ENCODE measurements at places on chromosomes 11 and 22.

DNA sequence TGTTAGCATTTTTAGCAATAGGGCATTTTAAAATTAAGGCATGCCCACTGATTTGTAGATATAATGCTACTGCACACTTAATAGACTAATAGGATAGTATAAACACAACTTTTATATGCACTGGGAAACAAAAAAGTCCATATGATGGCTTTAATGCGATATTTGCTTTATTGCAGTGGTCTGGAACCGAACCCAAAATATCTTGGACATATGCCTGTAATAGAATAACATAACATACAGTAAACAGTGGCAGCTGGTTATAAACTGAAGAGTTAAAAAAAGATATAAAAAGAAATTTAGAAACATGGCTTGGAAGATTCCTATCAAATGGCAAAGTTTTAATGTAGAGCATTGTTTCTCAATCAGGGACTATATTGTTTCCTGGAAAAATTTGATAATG, 111.9 kb downstream of the KIF18A start:
- no peak for DNase-seq

DNA sequence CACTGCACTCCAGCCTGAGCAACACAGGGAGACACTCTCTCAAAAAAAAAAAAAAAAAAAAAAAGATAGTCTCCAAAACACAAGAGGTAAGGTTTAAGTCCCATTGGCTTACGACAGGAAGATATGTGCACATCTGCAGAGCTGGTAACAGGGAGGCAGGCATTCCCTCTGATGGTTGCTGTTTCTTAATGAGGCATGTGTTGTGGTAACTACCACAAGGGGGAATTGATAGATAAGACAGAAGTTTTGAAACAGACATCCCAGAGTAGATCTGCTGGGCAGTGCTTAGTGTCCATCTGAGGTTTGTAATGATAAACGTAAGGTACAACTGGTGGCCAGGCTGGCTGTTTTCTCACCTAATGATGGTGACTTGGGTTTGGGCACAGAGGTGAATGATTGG, 4.7 kb downstream of the EIF1AD start:
- DNase-seq, result no peak

DNA sequence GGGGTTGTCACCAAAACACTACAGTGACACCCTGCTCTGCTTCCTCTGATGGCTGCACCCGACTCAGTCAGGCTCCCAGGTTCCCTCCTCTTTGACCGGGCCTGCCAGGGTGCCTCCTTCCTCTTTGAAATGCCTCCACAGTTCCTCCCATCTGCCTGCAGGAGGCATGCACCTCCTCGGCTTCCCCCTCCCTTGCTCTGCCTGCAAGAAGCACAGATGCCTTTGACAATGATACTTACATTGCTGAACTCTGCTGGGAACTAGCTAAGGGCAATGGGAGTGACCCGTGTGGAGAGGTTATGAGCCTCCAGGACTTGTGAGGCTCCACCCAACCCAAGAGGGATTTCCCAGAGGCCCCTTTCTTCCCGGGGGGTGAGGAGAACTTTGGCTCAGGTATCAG, 674.1 kb downstream of the OPCML start:
- DNase-seq, result peak; percentile 53

DNA sequence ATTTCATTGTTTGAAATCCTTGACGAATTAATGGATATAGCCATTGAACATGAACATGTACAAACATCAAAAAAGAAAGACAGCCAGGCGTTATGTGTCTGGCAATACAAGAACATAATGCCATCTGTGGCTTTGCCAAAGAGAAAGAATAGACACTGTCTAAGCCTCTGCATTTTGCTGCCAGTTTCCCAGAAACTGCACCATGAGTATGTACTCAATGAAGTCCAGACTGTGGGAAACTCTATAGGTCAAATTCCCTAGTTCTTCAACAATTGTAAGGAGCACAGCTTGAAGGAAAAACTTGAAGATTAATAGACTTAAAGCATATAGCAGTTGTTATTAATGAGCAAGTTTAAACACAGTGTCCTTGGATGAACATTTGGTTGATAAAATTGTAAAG, 71.3 kb downstream of the BBOX1 start:
- DNase-seq, result no peak

DNA sequence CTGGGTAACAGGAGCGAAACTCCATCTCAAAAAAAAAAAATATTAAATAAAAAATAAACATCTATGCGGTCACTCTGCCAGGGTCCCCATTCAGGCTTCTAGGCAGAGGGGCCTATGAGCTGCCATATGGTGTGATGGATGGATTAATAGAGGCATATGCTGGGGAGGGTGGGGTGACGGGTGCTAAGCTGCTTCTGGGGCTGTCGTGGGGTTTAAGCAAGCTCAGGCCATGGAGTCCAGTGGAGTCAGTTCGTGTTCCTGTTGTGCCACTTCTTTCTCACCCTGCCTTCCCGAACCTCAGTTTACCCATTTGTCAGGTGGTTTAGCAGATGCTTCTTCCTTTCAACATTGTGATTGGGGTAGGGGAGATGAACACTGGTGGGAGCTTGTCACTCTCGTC, 9.0 kb upstream of the GRAMD4 start:
- no peak for DNase-seq

GRCh38 chr11:74702383-74703007, 28.7 kb downstream of the CHRDL2 start:
- peak; percentile 53 for DNase-seq

GRCh38 chr11:115760461-115761320, 256.5 kb upstream of the CADM1 start:
- no peak for DNase-seq

DNA sequence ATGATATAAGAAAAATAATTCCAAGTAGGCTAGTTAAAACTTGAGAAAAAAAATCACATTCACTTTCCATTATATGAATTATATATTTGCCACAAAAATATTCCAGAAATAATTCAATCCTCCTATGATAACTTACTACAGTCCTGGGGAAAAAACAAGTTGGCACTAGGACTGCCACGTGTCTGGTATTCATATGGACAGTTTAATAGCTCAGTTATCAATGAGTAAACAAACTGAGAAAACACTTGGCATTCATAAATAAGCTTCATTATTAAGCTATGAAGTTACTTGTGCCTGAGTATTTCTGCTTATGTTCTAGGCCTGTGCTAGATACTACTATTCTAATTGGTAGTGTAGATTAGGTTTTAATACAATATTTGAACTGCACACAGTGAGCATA, 22.5 kb upstream of the MAML2 start:
- DNase-seq, result no peak

DNA sequence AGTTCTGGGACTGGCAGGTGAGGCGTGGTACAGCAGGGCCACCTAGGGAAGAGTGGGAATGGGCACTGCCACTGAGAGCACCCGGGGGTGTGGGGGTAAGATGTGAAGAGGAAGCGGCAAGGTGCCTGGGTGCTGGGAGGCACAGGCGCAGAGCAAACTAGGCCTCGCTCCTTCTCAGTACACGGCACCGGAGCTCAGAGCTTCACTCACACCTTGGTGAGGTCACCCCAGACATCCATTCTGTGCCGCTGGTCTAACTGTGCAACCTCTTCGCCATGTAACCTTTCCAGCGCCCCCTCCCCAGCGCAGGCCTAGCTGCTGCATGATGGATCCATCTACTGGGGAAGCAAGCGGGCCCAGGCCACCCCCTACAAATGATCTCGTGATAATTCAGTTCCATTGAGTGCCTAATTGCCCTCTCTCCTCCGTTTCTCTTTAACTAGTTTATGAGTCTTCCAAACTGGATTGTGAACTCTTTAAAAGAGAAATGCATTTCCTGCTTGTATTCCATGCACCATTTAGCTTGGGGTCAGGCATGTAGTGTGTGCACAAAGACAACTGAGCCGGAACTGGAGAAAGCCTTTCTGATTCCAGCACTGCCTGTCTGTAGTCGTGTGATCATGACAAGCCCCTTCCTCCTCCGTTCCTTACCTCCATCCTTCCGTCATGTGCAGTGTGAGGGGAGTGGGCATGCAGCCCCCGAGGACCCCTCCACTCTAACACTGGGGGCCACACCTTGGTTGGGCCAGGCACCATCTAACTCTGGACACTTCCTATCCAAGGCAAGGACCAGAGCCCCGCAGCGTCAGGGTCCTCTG, 1475.2 kb downstream of the TBC1D22A start:
- no peak for DNase-seq

Data from NCI-H524 (cell line).